ENCODE measurements at places on chromosomes 5 and 9. TPM values are rescaled to one million over a fixed set of nuclear protein-coding genes. Genes with fewer than 3 reads are reported as not detected.

DNA sequence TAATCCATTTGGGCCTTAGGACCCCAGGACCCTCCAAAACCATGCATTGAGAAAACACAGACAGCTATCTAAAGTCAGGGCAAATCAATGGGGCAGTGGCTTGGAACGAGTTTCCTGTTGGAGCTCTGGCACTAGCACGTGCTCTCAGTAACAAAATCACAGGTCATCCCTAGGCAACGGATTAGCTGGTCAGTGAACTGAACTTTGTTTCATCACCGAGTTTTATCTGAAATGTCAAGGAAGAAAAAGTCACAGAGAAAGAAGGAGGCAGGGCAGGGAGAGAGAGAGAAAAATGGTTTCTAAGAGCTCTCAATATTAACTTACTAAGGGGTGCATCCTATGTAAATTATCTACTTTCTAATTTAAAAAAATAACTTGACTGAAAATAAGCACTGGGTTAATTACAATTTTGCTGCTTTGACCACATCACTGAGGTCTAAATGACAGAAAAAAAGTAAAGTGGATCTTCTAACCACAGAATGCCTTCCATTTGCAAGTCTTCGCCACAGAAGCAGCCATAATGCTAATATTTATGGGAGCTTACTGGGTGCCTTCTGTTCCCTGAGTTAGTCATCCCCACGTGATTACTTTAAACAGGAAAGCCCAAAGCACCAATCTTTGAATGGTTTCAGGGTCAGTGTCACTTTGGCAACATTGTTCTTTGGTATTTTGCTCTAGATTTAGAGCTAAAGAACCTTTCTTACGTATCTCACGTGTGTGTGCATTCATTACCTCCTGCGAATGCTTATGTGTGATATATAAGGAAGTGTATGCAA is 503.9 kb downstream of the RASEF start:
- no peak for DNase-seq

DNA sequence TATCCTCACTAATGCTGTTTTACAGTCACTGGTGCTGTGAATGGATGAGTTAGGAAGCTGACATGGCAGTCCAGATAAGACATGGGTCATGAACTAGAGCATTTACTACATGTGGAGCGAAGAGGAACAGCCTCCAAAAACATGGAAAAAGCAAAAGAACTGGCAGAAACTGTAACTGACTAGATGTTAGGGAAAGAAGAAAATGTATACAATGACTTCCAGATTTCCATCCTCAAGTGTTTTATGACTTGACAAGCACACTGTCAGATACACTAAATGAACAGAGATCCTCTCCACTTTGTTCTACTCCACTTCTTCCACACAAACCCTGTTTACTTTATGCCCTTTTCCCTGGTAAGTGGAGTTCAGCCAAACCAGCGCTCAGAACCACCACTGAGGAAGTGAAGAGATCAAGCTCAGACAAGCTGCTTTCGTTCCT is 11.5 kb downstream of the HMGCS1 start:
- DNase-seq, result no peak

- peak; percentile 70 for DNase-seq
Measured at GRCh38 chr9:136122425-136123383, 4.0 kb upstream of the TMEM250 start.

DNA sequence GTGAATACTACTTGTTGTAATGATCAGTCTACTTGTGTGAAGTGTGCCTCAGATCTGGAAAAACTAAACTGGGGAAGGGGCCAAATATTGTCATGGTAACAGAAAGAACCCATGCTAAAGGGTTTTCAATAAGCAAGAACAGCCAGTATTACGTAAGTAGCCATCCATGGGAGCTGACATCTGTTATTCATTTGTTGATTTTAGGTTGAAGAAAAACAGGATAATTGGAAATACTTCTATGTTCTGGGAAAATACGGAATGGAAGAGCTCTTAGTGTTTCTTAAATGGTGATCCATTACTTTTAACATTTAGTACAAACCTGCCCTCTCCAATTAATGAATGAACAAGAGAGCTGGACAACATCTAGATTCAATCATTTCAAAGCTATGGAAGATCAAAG is 485.8 kb downstream of the NTRK2 start:
- no peak for DNase-seq

BRD9 gene
- total RNA-seq, result 36.1 TPM

DNA sequence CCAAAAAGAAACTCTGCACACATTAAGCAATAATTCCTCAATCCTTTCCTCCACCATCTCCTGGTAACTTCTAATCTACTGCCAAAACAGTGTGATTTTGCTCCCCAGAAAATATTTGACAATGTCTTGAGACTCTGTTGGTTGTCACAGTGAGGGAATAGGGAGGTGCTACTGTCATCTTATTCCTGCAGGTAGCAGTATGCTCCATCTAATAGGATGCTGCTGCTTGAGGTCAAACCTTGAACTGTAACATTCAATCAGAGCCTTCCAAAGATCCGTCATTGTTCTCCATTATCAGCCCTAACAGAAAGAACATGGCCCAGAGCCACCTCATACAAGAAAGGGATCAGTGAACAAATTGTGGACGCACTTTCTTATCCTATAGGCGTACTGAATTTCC is 514.7 kb upstream of the GRIN3A start:
- no peak for DNase-seq

DNA sequence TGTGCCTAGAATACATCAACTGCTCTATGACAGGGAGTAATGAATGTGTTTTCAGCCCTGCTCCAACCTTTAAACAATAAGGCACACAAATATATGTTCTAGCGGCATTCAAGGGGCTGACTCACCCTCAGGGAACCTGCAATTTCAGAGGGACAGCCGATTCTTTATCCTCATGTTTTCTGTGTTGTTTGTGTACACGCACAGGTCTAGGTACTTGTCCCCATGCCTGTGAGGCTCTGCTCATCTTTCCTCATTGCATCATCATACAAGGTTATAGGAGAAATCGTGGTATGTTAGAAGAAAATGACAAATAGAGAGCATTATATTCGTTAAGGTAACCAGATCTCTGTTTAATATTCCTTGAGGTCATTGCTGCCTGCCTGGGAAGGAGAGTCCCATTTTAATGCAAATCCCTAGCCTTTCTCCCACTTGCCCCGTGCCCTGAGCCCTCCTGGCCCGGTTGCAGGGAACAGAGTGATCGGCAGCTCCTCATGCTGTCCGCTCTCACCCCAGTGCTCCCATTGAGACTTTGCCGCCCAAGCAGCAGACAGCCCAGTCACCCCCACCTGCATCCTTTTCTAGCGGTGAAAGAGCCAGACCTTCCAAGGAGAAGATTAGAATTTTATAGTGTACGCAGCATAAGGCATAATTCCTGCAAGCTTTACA is 14.6 kb downstream of the MAP1B start:
- no peak for DNase-seq

TIGD6 gene
- total RNA-seq, result 5.6 TPM

- no peak for DNase-seq
Measured at GRCh38 chr5:1801967-1802295, 724 bp downstream of the NDUFS6 start.

SHOC1 gene
- total RNA-seq, result 0.33 TPM

- DNase-seq, result no peak
Measured at GRCh38 chr5:180786531-180787398, 15.8 kb downstream of the MGAT1 start.

DNA sequence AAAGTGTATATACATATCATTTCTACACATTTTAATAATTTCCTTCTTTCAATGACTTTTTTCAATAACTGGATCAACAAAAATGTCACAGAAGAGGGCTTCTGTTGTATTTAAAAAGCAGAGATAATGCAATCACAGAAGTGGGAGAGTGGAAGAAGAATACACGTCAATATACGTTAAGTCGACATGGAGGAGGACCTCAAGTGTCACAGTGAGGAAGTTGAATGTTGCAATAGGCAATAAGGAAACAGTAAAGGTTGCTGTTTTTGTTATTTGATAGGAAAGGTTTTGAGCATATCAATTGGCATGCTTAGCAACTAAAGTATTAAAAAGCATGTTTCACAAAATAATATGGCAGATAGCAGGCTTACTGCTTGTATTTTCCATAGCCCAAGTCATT is 184.0 kb upstream of the NR4A3 start:
- no peak for DNase-seq

DNA sequence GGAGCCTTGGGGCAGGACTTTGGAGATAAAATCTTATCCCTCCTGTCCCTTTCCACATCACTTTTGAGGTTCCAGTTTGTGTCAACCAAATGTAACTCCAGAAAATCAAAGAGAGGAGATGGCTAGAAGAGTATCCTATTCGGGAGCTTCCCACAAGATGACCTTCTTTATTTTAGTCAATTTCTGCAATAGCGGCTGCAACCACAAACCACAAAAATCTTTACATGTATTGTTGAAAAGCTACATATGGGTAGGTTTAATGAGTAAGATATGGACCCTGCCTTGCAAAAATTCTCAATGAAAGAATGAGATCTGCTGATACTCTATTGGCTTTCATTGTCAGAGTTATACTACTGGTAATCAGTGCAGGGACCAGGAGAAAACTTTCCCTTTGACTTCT is 92.2 kb upstream of the MAMDC2 start:
- DNase-seq, result no peak

DNA sequence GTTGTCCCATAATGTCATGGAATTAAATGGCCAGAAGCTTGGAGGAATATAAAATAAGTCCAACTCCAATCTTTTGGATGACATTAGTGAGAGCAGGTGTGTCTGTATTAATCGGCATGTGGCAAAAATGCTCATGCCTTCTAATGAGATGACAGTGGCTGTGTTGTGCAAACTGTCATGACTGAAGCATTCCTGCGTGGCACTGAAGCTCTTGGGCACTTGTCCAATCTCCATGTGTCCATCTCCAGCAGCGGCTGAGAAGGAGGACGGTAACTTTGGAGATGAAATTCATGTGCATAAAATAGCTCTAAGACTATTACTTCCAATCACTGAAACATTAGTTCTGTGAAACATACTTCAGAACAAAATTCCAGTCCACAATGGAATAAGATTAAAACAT is 697.5 kb upstream of the GRAMD2B start:
- DNase-seq, result no peak

- DNase-seq, result no peak
Measured at GRCh38 chr5:26681861-26682260, 356.5 kb downstream of the CDH9 start.

CXCL14 gene
- total RNA-seq, result 46.9 TPM

- DNase-seq, result no peak
Measured at GRCh38 chr5:168765551-168766425, 186.6 kb upstream of the PANK3 start.

- no peak for DNase-seq
Measured at GRCh38 chr9:22054076-22054475, 45.0 kb upstream of the CDKN2B start.

RXRA gene
- total RNA-seq, result 31.0 TPM

SLC1A1 gene
- 3.4 TPM for total RNA-seq

PANK3 gene
- 29.9 TPM for total RNA-seq

- no peak for DNase-seq
Measured at GRCh38 chr9:36136894-36137391, 410 bp downstream of the GLIPR2 start.
